ENCODE measurements at places on chromosomes 1 and 21.
A peak's percentile ranks its signal among the peaks of the same experiment; 100 is the strongest.

- no peak overlapping the region for H3K27ac ChIP-seq
- no peak for DNase-seq
- peaks cover 3% of the 10 kb centered on the region for H3K36me3 ChIP-seq
These were observed 163.4 kb upstream of the CD34 start for GRCh38 chr1:208074353-208074752.

DNA sequence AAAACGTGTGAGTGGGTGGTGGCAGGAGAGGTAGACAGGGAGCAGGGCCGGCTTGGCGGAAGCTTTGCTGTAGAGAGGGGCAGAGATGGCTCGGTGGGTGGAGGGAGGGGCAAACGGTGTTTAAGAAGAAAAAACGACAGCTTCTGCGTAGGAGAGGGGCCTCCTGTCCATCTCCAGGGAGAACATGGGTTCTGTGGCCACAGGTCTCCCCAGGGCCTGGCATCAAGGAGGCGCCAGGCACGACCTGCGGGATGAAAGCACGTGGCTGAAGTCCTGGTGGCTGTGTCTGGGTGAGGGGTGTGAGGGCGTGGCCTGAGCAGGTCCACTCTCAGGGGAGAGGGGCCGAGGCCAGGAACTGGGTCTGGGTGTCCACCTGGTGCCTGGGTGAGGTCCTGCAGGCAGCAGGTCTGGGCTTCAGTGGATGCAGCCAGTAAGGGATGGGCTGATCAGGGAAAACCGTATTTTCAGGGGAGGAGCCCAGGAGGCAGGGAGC is 940 bp upstream of the PRKCZ start:
- peaks cover 27% of the 10 kb centered on the region for H3K27me3 ChIP-seq
- no peaks in the 10 kb centered on the region for H3K36me3 ChIP-seq
- peak overlapping the region; percentile 83 for H3K27ac ChIP-seq
- peaks cover 10% of the 10 kb centered on the region for H3K4me1 ChIP-seq
- DNase-seq, result peak; percentile 51

- no peak overlapping the region for H3K4me3 ChIP-seq
- peaks cover 28% of the 10 kb centered on the region for H3K36me3 ChIP-seq
- H3K27me3 ChIP-seq, result no peaks in the 10 kb centered on the region
- no peaks in the 10 kb centered on the region for H3K4me1 ChIP-seq
- no peak for DNase-seq
These were observed 34.0 kb downstream of the BACH1 start for GRCh38 chr21:29332461-29333362.

DNA sequence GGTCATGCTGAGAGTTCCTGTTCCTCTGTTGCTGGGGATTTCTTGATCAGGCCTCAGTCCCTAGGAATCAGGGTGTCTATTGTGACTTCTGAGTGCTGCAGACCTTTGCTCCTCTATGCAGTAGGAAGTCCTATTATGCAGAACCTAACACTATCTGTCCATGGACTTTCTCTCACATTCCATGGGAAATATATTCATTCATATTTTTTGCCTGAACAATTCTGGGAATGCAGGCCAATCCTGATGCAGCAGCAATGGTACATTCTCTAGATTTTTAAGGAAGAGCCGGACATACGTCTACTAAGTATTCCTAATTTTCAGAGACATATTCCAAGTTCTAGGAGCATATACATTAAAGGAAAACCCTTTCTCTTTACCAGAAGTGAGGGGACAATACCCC is 61.1 kb upstream of the C1orf87 start:
- H3K4me1 ChIP-seq, result peaks cover 10% of the 10 kb centered on the region
- no peaks in the 10 kb centered on the region for H3K36me3 ChIP-seq
- H3K4me3 ChIP-seq, result no peak overlapping the region
- no peak for DNase-seq
- no peak overlapping the region for H3K27ac ChIP-seq

DNA sequence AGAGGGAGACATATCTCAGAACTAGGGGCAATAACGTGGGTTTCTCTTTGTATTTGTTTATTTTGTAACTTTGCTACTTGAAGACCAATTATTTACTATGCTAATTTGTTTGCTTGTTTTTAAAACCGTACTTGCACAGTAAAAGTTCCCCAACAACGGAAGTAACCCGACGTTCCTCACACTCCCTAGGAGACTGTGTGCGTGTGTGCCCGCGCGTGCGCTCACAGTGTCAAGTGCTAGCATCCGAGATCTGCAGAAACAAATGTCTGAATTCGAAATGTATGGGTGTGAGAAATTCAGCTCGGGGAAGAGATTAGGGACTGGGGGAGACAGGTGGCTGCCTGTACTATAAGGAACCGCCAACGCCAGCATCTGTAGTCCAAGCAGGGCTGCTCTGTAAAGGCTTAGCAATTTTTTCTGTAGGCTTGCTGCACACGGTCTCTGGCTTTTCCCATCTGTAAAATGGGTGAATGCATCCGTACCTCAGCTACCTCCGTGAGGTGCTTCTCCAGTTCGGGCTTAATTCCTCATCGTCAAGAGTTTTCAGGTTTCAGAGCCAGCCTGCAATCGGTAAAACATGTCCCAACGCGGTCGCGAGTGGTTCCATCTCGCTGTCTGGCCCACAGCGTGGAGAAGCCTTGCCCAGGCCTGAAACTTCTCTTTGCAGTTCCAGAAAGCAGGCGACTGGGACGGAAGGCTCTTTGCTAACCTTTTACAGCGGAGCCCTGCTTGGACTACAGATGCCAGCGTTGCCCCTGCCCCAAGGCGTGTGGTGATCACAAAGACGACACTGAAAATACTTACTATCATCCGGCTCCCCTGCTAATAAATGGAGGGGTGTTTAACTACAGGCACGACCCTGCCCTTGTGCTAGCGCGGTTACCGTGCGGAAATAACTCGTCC is 1.3 kb upstream of the OLIG2 start:
- no peak for DNase-seq
- no peak overlapping the region for H3K27ac ChIP-seq
- no peak overlapping the region for H3K4me3 ChIP-seq

DNA sequence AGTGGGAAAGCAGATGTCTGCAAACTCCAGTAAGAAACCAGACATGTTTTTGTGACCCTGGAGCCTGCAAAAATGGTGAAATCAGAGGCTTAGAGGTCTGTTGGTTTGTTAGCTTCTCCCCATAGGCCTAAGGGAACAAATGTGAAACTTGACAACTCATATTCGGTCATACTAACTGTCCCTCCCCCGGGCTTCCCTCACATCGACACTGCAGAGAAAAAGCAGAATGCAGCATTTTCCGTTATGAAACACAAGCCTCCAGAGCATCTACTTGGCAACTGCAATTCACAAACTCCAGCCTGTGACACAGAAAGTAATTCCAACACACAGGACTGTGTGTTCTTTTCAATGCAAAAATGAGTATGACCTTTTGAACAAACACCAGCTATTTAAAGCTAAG is 3.7 kb downstream of the KCNA2 start:
- peak; percentile 50 for DNase-seq
- H3K27me3 ChIP-seq, result no peaks in the 10 kb centered on the region
- no peak overlapping the region for H3K4me3 ChIP-seq
- peaks cover 20% of the 10 kb centered on the region for H3K4me1 ChIP-seq
- H3K36me3 ChIP-seq, result no peaks in the 10 kb centered on the region
- H3K27ac ChIP-seq, result no peak overlapping the region

DNA sequence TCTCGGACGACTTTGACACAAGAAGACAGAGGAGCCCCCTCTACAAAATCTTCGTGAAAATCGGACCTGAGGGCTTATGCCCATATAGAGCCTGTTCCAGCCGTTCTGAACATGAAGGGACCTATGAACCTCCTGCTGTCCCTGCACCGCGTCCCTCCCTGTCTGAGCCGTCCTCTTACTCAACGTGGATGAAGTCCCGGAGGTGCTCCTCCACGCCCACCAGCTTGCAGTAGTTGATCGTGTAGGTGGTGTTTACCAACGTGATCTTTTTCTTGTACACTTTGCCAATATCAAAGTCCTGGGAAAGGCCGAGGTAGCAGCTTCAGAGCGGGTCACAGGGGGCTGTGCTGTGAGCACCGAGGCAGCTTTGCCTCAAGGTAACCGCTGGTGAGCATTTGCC is 40.0 kb downstream of the CFAP74 start:
- no peaks in the 10 kb centered on the region for H3K27me3 ChIP-seq
- peaks cover 10% of the 10 kb centered on the region for H3K4me1 ChIP-seq
- no peak overlapping the region for H3K27ac ChIP-seq
- no peak overlapping the region for H3K4me3 ChIP-seq
- no peak for DNase-seq

DNA sequence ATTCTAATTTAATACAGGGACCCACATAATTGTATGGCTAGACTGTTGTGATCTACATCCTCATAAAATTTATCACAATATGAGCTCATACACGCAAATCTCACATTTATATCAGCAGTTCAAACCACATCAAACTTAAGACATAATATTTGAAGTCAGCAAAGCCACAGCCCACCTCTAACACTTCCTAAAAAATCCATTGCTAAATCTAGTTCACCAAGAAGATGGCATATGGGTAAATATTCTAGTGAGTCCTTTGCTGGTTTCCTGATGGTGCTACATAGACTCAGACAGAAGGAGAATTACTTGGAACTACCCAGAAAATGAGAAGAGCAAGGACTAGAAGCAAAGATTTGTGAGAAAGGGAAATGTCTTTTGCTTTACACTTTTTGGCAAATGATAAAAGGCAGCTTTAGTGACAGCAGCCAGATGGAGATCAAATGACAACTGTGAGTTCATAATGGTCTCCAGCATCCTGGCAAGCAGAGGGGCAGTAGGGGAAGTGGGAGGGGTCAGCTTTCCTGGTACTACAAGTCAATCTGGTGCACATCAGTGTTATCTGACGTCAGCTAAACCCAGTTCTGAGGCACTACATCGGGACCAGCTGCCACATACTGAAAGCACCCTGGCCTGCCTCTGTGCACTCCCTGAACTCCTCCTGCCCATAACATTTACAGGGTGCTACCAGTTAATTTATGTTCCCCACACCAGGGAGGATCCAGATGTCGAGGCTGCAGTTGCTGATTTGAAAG is 10.6 kb upstream of the GADD45A start:
- H3K27me3 ChIP-seq, result no peaks in the 10 kb centered on the region
- H3K4me3 ChIP-seq, result no peak overlapping the region
- H3K27ac ChIP-seq, result no peak overlapping the region
- H3K4me1 ChIP-seq, result no peaks in the 10 kb centered on the region

- H3K27ac ChIP-seq, result no peak overlapping the region
- DNase-seq, result no peak
- no peaks in the 10 kb centered on the region for H3K27me3 ChIP-seq
- no peak overlapping the region for H3K4me3 ChIP-seq
- H3K36me3 ChIP-seq, result no peaks in the 10 kb centered on the region
These were observed 185.8 kb downstream of the PCP4 start for GRCh38 chr21:40053007-40053406.

DNA sequence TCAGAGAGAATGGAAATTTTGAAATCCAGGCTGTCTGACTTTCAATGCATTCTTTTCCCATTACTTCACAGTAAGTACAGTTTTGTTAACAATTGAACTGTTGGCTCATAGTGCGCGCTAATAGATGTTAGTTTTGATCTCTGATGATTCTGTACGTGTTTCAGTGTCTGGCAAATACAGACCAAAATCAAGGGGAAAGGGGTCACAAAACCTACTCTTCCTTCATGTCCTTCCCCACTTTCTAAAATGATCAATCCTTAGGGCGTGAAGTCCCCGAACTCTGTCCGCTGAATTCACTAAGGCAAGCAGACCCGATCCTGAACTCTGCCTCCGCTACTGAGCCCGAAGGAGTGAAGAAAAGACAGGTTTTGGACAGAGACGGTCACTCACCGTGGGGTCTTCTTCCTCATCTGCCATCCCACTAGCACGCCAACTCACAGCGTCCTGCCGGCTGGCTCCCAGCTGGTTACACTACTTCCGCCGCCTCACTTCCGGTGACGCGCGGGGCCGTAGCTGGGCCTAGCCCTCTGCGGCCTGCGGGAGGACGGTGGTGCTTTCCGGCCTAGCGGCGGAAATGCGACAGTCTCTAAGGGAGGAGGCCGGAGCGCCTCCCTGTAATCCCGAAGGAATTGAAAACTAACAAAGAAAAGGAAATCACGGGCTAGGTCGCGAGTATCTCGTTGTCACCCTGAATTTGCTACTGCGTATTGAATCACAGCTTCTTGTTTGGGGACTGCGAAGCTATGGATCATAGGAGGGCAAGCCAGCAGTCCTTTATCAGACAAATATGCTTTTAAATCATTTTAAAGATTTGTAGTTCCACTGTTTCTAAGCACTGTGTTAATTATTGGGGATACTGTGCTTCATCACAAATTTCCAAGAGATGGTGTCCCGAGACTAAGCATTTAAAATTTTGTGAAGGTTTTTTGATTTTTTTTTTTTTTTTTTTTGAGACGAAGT is at the start of gene TAF13:
Gene TAF13, minus strand, starts transcription at position 473 of the 960 bp plus-strand sequence. Its CDS starts 56 bp downstream, at position 417.
- H3K4me1 ChIP-seq, result peaks cover 10% of the 10 kb centered on the region
- peak within 1 kb of the TSS; percentile 63 for H3K4me3 ChIP-seq
- H3K27ac ChIP-seq, result peak within 1 kb of the TSS; percentile 94
- peak; percentile 96 for DNase-seq
- peaks cover 25% of the 10 kb centered on the region for H3K36me3 ChIP-seq

DNA sequence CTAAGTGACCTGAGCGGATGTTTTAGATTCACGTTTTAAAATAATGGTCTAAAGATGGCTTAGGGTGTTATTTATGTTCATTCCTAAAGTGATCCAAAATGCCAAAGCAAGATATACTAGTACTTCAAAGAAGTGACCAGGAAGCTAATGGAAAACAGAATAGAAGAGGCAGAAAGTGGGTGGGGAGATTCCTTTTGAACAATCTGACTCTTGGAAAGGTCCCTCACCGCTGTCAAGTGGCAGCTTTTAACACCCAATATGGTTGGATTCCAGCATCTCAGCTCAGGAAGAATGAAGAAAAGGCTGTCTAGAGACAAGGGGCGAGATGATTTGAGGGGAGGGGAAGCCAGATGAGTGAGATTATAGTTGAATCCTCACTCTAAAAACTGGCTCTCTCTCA is 90.3 kb downstream of the SCMH1 start:
- H3K27ac ChIP-seq, result peak overlapping the region; percentile 59
- no peaks in the 10 kb centered on the region for H3K4me1 ChIP-seq
- H3K36me3 ChIP-seq, result peaks cover 12% of the 10 kb centered on the region

- peaks cover 17% of the 10 kb centered on the region for H3K27me3 ChIP-seq
- H3K4me3 ChIP-seq, result no peak overlapping the region
- DNase-seq, result no peak
- no peaks in the 10 kb centered on the region for H3K36me3 ChIP-seq
- peaks cover 40% of the 10 kb centered on the region for H3K4me1 ChIP-seq
- H3K27ac ChIP-seq, result no peak overlapping the region
These were observed 25.3 kb upstream of the POFUT2 start for GRCh38 chr21:45313015-45313414.

GRCh38 chr1:66623812-66624211 is 89.9 kb downstream of the SGIP1 start:
- H3K27ac ChIP-seq, result no peak overlapping the region
- no peaks in the 10 kb centered on the region for H3K36me3 ChIP-seq
- no peaks in the 10 kb centered on the region for H3K27me3 ChIP-seq
- H3K4me3 ChIP-seq, result no peak overlapping the region
- no peaks in the 10 kb centered on the region for H3K4me1 ChIP-seq

DNA sequence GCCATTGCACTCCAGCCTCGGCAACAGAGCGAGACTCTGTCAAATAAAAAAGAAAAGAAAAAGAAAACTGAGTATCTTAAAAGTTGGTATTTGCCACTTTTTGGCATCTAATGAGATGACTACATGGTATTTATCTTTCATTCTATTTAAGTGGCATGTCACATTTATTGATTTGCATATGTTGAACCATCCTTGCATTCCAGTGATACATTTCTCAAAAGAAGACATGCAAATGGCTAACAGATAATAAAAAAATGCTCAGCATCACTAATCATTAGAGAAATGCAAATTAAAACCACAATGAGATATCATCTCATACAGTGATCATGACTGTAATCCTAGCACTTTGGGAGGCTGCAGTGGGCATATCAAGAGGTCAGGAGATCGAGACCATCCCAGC is 28.1 kb downstream of the SFPQ start:
- H3K36me3 ChIP-seq, result no peaks in the 10 kb centered on the region
- H3K4me3 ChIP-seq, result no peak overlapping the region
- no peaks in the 10 kb centered on the region for H3K4me1 ChIP-seq
- no peak overlapping the region for H3K27ac ChIP-seq

Measured in stomach (tissue), 19 donors.